Effector memory CD8-positive, alpha-beta T cell (primary cell): ENCODE measurements at places on chromosomes 12 and 14.

DNA sequence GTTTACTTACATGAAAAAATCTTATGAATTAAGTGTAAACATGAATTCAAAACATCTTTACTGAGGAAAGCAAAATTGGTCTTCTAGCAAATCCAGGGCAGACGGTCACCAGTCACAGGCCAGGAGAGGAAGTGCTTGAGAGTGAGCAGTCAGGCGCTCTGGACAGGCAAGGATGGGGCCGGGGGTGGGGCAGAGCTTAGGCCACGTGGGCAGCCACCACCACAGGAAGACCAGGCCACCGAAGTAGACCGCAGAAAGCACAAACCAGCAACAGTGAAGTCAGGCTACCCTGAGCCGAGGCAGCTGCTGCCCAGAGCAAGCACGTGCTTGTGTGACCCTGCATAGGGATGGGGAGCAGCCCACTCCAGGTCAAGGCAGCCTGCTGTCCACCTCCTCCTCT, 33.5 kb downstream of the SLC6A12 start:
- no peak overlapping the region for H3K4me3 ChIP-seq
- H3K36me3 ChIP-seq: peaks cover 2% of the 10 kb centered on the region
- no peak for DNase-seq
- peaks cover 69% of the 10 kb centered on the region for H3K27me3 ChIP-seq
- H3K27ac ChIP-seq: peak overlapping the region; percentile 11

- no peak for DNase-seq
- H3K27ac ChIP-seq: no peak overlapping the region
- H3K27me3 ChIP-seq: peaks cover 8% of the 10 kb centered on the region
- no peak overlapping the region for H3K4me3 ChIP-seq
These were observed 70.7 kb upstream of the DDX11 start for GRCh38 chr12:31002999-31003398.

- H3K27ac ChIP-seq: peak overlapping the region; percentile 66
- H3K36me3 ChIP-seq: peaks cover 2% of the 10 kb centered on the region
- no peak for DNase-seq
- H3K27me3 ChIP-seq: no peaks in the 10 kb centered on the region
- H3K4me1 ChIP-seq: peaks cover 15% of the 10 kb centered on the region
- H3K4me3 ChIP-seq: no peak overlapping the region
These were observed 8.1 kb upstream of the RABGGTA start for GRCh38 chr14:24279301-24280186.

- DNase-seq: no peak
- no peaks in the 10 kb centered on the region for H3K36me3 ChIP-seq
- H3K4me1 ChIP-seq: peaks cover 4% of the 10 kb centered on the region
- no peak overlapping the region for H3K4me3 ChIP-seq
- no peak overlapping the region for H3K27ac ChIP-seq
These were observed 305.5 kb downstream of the AEBP2 start for GRCh38 chr12:19744705-19745218.

DNA sequence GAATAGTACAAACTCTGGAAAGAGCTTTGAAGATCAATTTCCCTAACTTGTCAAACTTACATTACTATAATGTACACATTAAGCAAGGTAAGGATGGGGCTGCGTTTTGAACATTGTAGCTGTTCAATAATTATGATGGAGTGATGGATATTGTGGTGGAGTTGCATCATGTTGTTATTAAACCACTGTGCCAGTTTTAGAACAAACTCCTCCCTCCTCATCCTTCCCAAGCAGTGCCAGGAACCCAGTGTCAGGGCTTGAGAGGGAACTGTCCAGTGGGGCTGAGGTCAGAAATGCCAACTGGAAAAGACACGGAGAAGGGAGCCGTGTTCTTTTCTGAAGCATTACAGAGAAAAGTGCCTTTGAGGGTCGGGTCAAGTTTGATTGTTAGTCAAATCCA, 31.9 kb upstream of the PAPOLA start:
- no peaks in the 10 kb centered on the region for H3K36me3 ChIP-seq
- H3K4me1 ChIP-seq: no peaks in the 10 kb centered on the region
- H3K27ac ChIP-seq: no peak overlapping the region
- H3K27me3 ChIP-seq: peaks cover 9% of the 10 kb centered on the region
- DNase-seq: no peak

GRCh38 chr14:88468406-88468805, 82.9 kb downstream of the SPATA7 start:
- H3K27me3 ChIP-seq: no peaks in the 10 kb centered on the region
- DNase-seq: no peak
- no peak overlapping the region for H3K4me3 ChIP-seq
- H3K4me1 ChIP-seq: no peaks in the 10 kb centered on the region
- H3K36me3 ChIP-seq: no peaks in the 10 kb centered on the region

GRCh38 chr12:102169922-102170621, 27.6 kb downstream of the PMCH start:
- H3K4me1 ChIP-seq: no peaks in the 10 kb centered on the region
- no peaks in the 10 kb centered on the region for H3K27me3 ChIP-seq
- no peak overlapping the region for H3K27ac ChIP-seq
- no peak overlapping the region for H3K4me3 ChIP-seq
- H3K36me3 ChIP-seq: no peaks in the 10 kb centered on the region
